ENCODE measurements at places on chromosomes 12 and 14.
A peak's percentile ranks its signal among the peaks of the same experiment; 100 is the strongest.

GRCh38 chr14:74984236-74985027, 18.3 kb upstream of the EIF2B2 start:
- peak; percentile 45 for DNase-seq

DNA sequence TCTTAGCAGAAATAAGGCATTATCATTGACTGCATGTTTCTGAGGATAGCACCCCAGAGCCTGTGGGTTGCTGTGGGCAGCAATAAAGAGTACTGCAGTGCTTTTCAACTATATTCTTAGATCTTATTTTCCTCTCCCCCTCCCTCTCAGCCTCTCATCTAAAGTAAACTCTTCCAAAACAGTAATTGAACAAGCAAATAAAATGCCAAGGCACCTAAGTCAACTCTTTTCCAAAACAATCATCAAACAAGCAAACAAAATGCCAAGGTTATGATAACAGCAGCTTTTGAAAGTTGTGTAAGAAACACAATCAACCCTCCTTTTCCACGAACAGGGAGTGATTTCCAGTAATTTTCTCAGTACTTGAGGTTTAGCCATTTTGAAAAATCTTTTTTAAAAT, 1542.6 kb downstream of the AACS start:
- DNase-seq, result no peak

GRCh38 chr12:43602738-43603137, 50.7 kb upstream of the ADAMTS20 start:
- no peak for DNase-seq

DNA sequence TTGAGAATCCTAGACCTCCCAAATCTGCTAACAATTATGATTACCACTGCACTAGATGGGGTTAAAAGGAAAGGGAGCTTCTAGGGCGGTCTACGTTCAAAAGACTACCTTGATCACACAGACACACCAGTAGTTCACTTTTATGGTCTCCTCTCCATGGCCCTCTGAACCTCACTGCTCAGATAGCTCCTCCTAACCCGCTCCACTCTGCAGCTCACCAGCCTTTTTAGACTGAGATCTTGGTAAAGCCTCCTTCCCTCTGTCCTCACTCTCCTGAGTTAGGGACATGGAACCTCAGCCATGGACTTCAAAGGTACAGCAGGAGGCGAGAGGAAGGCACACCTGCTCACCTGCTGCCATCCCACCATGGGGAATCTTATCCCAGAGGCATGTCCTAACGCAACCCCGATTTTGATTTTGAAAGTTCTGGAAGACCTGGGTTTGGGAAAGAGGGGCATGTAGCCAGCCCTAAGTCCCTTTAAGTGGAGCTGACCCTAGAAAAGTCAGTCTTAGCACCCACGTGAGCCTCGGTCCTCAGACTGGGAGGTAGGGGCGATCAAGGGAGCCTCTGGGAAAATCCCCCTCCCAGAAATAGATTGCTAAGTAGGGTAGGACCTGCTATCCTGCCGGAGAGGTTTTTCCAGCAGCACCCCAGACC, 1.3 kb downstream of the ZNF219 start:
- no peak for DNase-seq

DNA sequence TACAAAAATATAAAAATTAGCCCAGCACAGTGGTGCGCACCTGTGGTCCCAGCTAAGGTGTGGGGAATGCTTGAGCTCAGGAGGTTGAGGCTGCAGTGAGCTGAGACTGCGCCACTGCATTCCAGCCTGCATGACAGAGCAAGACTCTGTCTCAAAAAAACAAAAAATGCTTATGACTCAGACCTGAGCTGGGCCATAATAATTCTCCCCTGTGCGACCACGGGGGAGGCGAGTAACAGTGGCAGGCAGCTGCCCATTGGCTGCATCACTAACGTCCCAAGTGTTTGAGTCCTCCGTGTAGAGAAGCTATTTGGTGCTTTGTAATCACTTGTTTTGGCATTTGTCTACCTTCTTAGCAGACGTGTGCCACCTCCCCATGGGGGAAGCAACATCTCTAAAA, 24.9 kb downstream of the PSMC1 start:
- no peak for DNase-seq

GRCh38 chr12:129750421-129750820, 153.4 kb downstream of the TMEM132D start:
- no peak for DNase-seq

DNA sequence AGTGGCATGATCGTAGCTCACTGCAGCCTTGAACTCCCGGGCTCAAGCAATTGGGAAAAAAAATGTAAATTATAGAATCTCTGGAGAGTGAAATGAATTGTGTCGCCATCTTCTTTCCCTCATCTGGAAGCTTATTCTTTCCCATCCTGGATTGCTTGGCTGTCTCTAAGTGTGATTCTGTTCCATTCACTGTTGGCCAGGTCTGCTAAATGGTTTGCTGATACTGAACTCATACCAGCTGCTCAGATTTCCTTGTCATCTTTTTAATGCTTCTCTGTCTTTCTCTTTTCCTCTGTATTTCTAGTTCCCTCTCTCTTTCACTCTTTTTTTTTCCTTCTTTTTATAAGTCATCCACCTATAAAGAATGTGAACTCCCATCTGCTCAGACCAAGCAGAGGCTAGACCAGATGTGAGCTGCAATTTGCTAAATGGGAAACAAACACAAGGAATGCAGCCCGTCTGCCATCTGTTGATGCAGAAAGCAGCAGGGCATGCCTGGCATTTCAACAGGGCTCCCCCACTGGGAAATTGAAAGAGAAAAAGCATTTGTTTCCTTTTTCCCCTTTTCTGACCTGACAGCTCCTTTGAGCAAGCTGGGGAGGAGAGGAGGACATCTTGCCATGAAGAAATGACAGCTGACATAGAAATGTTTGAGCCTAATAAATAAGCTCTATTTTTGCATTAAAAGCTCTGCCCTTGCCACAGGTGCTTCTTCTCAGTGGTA, 1823.6 kb upstream of the FLRT2 start:
- no peak for DNase-seq

- no peak for DNase-seq
These were observed 117.7 kb upstream of the RPL10L start for GRCh38 chr14:46769292-46769691.
